ENCODE measurements at places on chromosomes 11 and 22. TPM values are rescaled to one million over a fixed set of nuclear protein-coding genes. Genes with fewer than 3 reads are reported as not detected.

GRCh38 chr22:32339190-32340012 lies 18.3 kb upstream of the RFPL3 start:
- no peaks in the 10 kb centered on the region for H3K36me3 ChIP-seq
- no peak overlapping the region for H3K4me3 ChIP-seq
- no peaks in the 10 kb centered on the region for H3K4me1 ChIP-seq
- H3K27me3 ChIP-seq = peaks cover 5% of the 10 kb centered on the region
- no peak for DNase-seq

DNA sequence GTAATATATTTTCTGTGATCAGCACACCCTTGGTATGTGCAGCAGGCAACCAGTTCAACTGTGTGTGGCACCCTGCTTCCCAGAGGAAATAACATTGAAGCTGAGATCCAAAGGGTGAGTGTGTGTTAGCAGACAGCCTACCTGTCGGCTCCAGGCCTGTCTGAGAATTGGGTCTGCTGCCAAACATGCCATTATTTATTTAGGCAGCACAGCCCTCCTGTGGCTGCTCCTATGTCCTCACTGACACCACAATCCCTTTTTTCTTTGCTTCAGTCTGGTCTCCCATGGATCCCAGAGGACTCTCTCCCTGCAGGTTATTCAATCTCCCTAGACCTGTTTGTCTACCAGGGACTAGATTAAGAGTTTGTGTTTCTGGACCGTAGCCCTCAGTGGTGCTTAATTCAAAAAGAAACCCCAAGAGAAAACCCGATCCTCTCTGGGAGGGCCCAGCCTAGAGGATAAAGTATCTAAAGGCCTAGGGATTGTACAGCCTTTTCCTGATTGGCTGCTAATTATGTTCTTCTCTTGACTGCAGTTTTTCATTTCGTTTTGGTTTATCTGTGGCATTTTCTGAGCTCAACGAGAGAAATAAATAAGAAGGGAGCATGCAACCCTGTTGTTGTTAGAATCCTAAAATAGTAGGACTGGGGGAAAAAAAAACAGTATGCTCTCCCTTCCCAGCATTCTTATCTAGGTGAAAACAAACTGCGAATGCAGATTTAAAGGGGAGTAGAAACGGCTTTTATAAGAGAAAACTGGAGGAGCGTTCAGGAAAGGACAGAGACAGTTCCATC lies 24.1 kb downstream of the KCNE3 start:
- no peaks in the 10 kb centered on the region for H3K36me3 ChIP-seq
- DNase-seq = peak; percentile 50
- no peak overlapping the region for H3K4me3 ChIP-seq
- peak overlapping the region; percentile 63 for H3K27ac ChIP-seq

DNA sequence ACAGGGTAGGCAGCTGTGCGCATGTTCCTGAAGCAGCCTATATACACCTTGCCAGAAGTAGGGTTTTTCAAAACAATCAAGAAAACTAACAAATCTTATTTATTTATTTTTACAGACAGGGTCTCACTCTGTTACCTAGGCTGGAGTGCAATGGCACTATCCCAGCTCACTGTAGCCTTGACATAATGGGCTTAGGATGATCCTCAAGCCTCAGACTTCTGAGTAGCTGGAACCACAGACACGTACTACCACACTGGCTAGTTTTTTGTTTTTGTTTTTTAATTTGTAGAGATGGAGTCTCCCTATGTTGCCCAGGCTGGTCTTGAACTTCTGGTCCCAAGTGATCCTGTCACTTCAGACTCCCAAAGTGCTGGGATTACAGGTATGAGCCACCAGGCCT lies 25.7 kb downstream of the CLTCL1 start:
- no peak for DNase-seq
- H3K4me3 ChIP-seq = no peak overlapping the region
- H3K27me3 ChIP-seq = no peaks in the 10 kb centered on the region
- no peak overlapping the region for H3K27ac ChIP-seq

DNA sequence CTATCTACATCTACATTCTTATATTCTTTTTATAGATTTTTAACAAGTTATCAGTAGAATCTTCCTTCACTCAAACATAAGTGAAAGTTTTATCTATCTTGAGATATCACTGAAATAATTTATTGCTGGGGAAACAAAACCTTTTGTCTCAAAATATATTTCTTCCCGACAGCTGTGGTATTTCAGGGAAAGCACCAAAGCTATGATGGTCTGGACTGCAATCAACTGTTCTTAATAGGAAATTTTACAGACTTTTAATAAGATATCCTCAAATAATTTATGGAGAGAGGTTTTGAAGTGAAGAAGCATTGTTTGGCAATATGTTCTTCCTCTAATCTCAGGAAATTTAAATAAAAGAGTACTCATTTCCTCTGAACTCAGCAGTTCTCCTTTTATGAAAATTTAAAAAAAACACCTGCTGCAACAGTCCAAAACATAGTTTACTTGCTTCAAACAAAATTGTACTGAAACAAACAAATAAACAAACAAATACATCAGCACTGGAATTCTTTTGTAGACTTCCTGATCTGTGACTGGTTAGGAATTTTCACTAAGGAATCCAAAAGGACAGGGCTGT lies 33.9 kb upstream of the EIF3M start:
- H3K27ac ChIP-seq = no peak overlapping the region
- DNase-seq = no peak
- no peaks in the 10 kb centered on the region for H3K36me3 ChIP-seq
- no peaks in the 10 kb centered on the region for H3K27me3 ChIP-seq

USH1C gene
- 58.8 TPM for total RNA-seq

WNT11 gene
- total RNA-seq = 13.2 TPM

TMEM191B gene
- total RNA-seq = 0.40 TPM

Data from hepatocyte (in vitro differentiated cells).